SJSA1 (cell line): ENCODE measurements at places on chromosomes 4 and X.

DNA sequence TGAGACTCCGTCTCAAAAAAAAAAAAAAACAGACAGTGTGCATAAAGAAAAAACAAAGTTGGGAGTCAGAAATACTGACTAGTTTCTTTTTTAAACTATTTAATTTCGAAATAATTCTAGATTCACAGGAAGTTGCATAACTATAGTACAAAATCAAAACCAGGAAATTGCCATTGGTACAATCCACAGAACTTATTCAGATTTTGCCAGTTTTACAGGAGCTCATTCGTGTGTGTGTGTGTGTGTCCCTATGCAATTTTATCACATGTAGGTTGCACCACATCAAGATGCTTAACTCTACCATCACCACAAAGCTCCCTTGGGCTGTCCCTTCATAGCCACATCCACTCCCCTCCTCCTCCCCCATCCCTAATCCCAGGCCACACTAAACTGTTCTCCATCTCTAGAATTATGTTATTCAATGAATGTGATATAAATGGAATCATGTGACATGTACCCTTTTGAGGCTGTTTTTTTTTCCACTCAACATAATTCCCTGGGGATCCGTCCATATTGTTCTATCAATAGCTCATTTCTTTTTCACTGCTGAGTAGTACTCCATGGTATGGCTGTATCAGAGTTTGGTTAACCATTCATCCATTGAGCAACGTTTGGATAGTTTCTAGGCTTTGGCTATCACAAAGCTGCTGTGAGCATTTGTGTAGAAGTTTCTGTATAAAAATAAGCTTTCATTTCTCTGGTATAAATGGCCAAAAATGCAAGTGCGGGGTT is 16.3 kb upstream of the DDX3X start:
- H3K27ac ChIP-seq = no peak overlapping the region
- H3K36me3 ChIP-seq = no peaks in the 10 kb centered on the region
- H3K27me3 ChIP-seq = no peaks in the 10 kb centered on the region

- DNase-seq = no peak
- no peaks in the 10 kb centered on the region for H3K27me3 ChIP-seq
- peaks cover 4% of the 10 kb centered on the region; the same call in 1 of the 2 replicates for H3K4me1 ChIP-seq
- no peaks in the 10 kb centered on the region for H3K36me3 ChIP-seq
- no peak overlapping the region for H3K27ac ChIP-seq
Measured at GRCh38 chrX:15737190-15737958, 696 bp upstream of the CA5B start.

DNA sequence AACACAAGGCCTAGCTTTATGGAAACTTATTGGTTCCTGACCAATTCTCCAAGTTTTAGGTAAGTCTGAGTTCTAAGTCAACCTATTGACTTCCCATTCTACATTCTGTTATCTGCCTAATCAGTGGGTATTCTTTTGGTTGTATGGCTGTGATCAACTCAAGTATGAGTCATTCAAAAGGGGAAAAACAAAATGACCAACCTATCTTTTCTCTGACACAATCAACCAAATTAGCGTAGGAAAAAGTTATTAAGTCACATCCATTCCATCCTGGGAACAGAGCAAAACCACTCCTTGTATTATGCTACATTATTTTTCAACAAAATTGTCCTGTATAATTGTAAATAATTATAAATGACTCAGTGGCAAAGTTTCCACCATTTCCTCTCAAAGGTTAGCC is 136.2 kb downstream of the SHROOM4 start:
- no peaks in the 10 kb centered on the region for H3K36me3 ChIP-seq
- H3K27ac ChIP-seq = no peak overlapping the region
- H3K4me3 ChIP-seq = no peak overlapping the region
- no peak for DNase-seq
- H3K4me1 ChIP-seq = no peaks in the 10 kb centered on the region

- H3K36me3 ChIP-seq = no peaks in the 10 kb centered on the region
- H3K27me3 ChIP-seq = 0 out of 2 replicates have a peak, but pooled peaks cover 3% of the 10 kb centered on the region
- no peak overlapping the region for H3K27ac ChIP-seq
- no peaks in the 10 kb centered on the region for H3K4me1 ChIP-seq
Measured at GRCh38 chr4:3615386-3616286, 83.4 kb upstream of the LRPAP1 start.

GRCh38 chrX:95505721-95506120 is 1178.9 kb upstream of the DIAPH2 start:
- no peak overlapping the region for H3K4me3 ChIP-seq
- H3K4me1 ChIP-seq = no peaks in the 10 kb centered on the region
- no peak overlapping the region for H3K27ac ChIP-seq
- no peak for DNase-seq
- no peaks in the 10 kb centered on the region for H3K36me3 ChIP-seq
- H3K27me3 ChIP-seq = no peaks in the 10 kb centered on the region

GRCh38 chr4:184694412-184694956 is 39.4 kb downstream of the CENPU start:
- H3K4me1 ChIP-seq = no peaks in the 10 kb centered on the region
- no peak overlapping the region for H3K27ac ChIP-seq
- no peak overlapping the region for H3K4me3 ChIP-seq
- H3K36me3 ChIP-seq = peaks cover 56% of the 10 kb centered on the region

- no peaks in the 10 kb centered on the region for H3K36me3 ChIP-seq
- H3K27me3 ChIP-seq = no peaks in the 10 kb centered on the region
- no peak overlapping the region for H3K4me3 ChIP-seq
- DNase-seq = no peak
- H3K4me1 ChIP-seq = peaks cover 8% of the 10 kb centered on the region
Measured at GRCh38 chrX:110046001-110046400, 43.1 kb downstream of the TMEM164 start.

- no peaks in the 10 kb centered on the region for H3K4me1 ChIP-seq
- H3K27me3 ChIP-seq = no peaks in the 10 kb centered on the region
- DNase-seq = no peak
- no peak overlapping the region for H3K4me3 ChIP-seq
- H3K36me3 ChIP-seq = no peaks in the 10 kb centered on the region
- H3K27ac ChIP-seq = no peak overlapping the region
Measured at GRCh38 chr4:19300213-19300612, 951.5 kb upstream of the SLIT2 start.

DNA sequence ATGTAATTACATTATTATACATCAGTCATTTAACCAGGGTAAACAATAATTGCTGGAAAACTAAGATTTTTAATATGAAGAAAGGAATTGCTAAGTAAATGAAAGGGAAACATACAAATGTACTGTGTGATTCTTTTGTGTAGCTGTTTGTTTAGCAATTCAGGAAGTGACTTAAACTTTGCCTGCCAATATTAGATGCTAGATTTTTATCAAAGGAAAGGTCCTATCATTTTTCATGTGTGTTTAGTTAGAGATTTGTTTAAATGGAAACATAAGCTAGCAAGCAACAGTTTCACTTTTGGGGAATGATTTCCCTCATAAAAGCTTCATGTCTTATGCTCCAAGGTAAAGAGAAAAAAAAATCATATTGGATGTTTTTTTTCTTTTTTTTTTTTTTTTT is 95.1 kb upstream of the LIMCH1 start:
- no peaks in the 10 kb centered on the region for H3K27me3 ChIP-seq
- no peak overlapping the region for H3K4me3 ChIP-seq
- no peak for DNase-seq
- no peak overlapping the region for H3K27ac ChIP-seq

DNA sequence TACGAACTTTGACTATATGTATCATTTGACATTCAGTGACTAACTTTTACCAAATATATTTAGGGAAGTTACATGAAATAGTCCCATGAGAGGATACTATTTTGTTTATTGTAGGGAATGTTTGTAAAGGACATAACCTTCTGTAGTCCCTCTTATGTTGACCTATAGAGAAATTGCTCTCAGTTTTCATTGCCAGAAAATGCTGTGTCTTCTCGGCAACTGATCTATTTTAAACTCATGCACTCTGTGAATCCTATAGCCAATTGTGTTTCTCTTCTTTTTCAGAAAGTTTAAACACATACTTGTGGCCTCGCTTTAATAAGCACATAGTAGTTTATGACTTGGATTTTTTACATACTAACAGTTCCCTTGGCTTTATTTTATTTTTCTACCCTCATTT is 38.2 kb downstream of the DMP1 start:
- no peaks in the 10 kb centered on the region for H3K27me3 ChIP-seq
- no peaks in the 10 kb centered on the region for H3K36me3 ChIP-seq
- H3K4me1 ChIP-seq = no peaks in the 10 kb centered on the region
- no peak overlapping the region; the same call in 1 of the 2 replicates for H3K27ac ChIP-seq

- H3K27ac ChIP-seq = no peak overlapping the region
- no peak for DNase-seq
- no peaks in the 10 kb centered on the region for H3K36me3 ChIP-seq
- H3K27me3 ChIP-seq = no peaks in the 10 kb centered on the region
Measured at GRCh38 chr4:52852711-52853110, 9.4 kb upstream of the RASL11B start.

GRCh38 chrX:46653482-46653881 is 79.9 kb downstream of the CHST7 start:
- no peak overlapping the region for H3K27ac ChIP-seq
- no peak overlapping the region for H3K4me3 ChIP-seq
- no peaks in the 10 kb centered on the region for H3K27me3 ChIP-seq
- no peak for DNase-seq

DNA sequence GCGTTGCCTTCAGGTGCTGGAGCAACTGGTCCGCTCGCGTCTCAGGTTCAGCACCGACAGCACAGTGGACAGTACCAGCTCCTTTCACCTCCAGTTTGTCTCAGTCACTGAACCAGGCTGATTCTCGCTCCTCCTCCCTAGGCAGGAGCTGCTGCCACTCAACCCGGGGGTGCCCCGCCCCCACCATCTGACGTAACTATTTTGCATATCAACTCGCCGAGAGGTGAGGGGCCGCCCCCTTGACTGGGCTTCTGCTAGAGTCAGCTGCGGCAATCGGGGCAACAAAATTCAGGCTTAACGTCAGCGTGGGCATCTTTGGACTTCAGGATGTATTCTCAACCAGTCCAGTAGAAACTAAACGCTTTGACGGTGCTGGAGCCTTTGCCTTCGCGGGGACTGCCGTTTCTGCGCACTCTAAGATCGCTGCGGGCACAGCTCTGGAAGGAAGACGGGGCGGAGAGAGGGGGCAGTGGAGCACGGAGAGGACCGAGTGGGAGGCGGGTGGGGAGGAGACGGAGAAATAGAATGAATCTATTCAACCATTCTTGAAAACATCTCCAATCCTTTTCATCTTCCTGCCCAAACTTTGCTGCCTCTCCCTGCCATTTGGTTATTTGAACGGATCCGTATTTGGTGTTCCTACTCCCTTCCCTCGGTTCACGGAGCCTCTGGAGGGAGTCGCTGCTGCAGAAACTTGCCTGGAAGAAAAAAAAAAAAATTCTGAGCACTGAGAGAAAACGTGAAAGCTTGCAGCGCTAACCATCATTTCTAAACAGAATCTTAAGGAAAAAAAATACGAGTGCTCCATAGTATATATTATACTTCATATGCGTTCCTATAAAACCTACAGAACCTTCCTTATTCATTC is at the start of gene FSTL5:
FSTL5 (minus strand) TSS at position 109 of the 868 bp plus-strand sequence. CDS start 52,604 bp downstream, outside the sequence.
- DNase-seq = no peak
- no peaks in the 10 kb centered on the region for H3K27me3 ChIP-seq
- H3K4me1 ChIP-seq = no peaks in the 10 kb centered on the region
- no peak within 1 kb of the TSS for H3K4me3 ChIP-seq
- no peak within 1 kb of the TSS for H3K27ac ChIP-seq
- no peaks in the 10 kb centered on the region for H3K36me3 ChIP-seq

DNA sequence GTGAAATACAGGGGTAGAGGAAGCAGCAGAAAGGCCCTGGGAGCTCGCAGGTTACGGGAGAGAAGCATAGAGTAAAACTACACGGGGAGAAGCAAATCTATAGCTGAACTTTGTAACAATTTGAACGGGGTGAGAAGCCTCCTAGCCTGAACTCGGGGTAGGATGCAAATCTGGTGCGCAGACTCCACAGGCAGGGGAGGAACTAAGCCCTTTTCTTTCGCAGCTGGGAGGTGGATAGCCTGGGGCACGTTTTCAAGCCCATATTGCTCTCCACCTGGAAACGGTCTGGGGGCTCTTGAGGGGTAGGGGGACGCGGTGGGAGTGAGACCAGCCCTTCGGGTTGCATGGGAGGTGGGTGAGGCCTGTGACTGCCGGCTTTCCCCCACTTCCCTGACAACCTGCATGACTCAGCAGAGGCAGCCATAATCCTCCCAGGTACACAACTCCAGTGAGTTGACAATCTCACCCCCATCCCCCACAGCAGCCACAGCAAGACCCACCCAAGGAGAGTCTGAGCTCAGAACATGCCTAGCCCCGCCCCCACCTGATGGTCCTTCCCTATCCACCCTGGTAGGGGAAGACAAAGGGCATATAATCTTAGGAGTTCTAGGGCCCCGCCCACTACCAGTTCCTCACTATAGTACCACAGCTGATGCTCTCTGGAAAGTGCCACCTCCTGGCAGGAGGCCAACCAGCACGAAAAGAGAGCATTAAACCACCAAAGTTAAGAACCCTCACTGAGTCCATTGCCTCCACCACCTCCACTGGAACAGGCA is 29.9 kb downstream of the SOWAHB start:
- H3K27me3 ChIP-seq = no peaks in the 10 kb centered on the region
- no peaks in the 10 kb centered on the region for H3K36me3 ChIP-seq
- no peak overlapping the region for H3K27ac ChIP-seq
- H3K4me1 ChIP-seq = peaks cover 12% of the 10 kb centered on the region
- DNase-seq = no peak

GRCh38 chr4:53886090-53886489 is 178.3 kb downstream of the CHIC2 start:
- no peaks in the 10 kb centered on the region for H3K4me1 ChIP-seq
- H3K27me3 ChIP-seq = no peaks in the 10 kb centered on the region
- no peak overlapping the region for H3K27ac ChIP-seq
- no peaks in the 10 kb centered on the region for H3K36me3 ChIP-seq
- DNase-seq = no peak

GRCh38 chrX:120224388-120224787 is 26.2 kb upstream of the ZBTB33 start:
- H3K36me3 ChIP-seq = no peaks in the 10 kb centered on the region
- no peaks in the 10 kb centered on the region for H3K4me1 ChIP-seq
- no peak for DNase-seq
- H3K27me3 ChIP-seq = no peaks in the 10 kb centered on the region
- no peak overlapping the region for H3K4me3 ChIP-seq
- H3K27ac ChIP-seq = no peak overlapping the region

DNA sequence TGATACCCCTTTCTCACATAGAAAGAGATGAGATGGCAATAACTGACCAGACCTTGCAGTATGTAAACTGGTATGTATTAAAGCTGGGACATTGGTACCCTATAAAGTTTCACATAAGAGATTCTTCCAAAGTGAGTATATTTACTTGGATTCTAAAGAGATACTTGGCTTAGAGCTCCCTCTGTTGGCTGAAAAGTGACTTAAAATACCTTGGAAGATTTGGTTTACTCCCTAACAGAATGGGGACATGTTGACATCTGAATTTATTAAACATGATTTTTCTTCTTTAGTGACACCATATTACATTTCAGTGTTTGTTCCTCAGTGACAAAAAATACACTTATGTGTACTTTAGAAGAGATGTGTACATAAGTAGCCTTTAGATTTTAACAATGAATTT is 47.9 kb upstream of the RGN start:
- DNase-seq = no peak
- H3K4me1 ChIP-seq = no peaks in the 10 kb centered on the region
- no peak overlapping the region for H3K4me3 ChIP-seq
- H3K27me3 ChIP-seq = no peaks in the 10 kb centered on the region

- H3K4me1 ChIP-seq = no peaks in the 10 kb centered on the region
- H3K27me3 ChIP-seq = no peaks in the 10 kb centered on the region
- H3K27ac ChIP-seq = no peak overlapping the region
- no peak for DNase-seq
- H3K4me3 ChIP-seq = no peak overlapping the region
- no peaks in the 10 kb centered on the region for H3K36me3 ChIP-seq
Measured at GRCh38 chrX:69996113-69996468, 53.6 kb downstream of the AWAT2 start.

- H3K4me3 ChIP-seq = no peak overlapping the region
- DNase-seq = no peak
- no peaks in the 10 kb centered on the region for H3K4me1 ChIP-seq
- H3K36me3 ChIP-seq = no peaks in the 10 kb centered on the region
- H3K27ac ChIP-seq = no peak overlapping the region
Measured at GRCh38 chr4:18063079-18063478, 41.5 kb upstream of the LCORL start.
